Renal cortical epithelial cell (primary cell): ENCODE measurements at places on chromosomes 7 and 10.

DNA sequence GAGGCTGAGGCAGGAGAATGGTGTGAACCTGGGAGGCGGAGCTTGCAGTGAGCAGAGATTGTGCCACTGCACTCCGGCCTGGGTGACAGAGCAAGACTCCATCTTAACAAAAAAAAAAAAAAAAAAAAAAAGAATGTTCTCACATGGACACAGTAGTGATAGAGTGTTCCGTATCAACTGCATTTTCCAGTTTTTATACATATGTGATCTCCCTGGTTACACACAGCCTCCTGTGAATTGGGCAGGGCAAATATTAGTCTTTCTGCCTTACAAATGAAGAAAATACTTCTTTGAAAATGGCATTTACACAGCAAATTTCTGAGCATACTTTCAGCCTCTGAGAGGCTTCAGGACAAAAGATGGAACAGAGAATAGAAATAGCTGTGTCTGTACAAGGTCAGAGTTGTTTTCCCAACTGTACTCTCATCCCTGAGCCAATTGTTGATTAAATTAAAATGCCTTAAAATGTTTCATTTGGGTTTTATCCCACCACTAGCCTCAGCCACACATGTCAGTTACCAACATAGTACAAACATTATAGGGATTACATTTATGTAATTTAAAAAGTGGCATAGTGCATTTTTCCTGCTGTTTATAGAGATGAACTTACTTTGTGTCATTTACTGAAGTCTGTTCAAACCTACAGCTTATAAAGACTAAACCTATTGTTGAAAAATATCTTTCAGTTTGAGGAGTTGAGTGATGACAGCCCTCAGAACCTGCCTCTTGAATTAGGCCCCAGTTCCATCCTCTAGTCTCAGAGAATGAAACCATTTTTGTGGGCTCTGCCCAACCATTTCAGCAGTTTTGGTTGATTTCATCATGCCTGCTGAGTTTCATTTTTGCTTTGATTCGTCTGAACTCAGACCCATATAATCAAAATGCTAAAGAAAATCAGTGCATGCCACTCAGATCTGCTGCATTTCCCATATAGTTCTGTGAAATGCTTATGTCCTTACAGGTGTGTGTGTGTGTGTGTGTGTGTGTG lies 609.4 kb upstream of the C7orf33 start:
- DNase-seq: no peak

GRCh38 chr7:137934941-137935883 lies 66.7 kb downstream of the CREB3L2 start:
- DNase-seq: no peak

GRCh38 chr7:155338632-155339320 lies 41.1 kb downstream of the INSIG1 start:
- DNase-seq: no peak

GRCh38 chr7:78900806-78901205 lies 552.7 kb downstream of the MAGI2 start:
- DNase-seq: no peak

DNA sequence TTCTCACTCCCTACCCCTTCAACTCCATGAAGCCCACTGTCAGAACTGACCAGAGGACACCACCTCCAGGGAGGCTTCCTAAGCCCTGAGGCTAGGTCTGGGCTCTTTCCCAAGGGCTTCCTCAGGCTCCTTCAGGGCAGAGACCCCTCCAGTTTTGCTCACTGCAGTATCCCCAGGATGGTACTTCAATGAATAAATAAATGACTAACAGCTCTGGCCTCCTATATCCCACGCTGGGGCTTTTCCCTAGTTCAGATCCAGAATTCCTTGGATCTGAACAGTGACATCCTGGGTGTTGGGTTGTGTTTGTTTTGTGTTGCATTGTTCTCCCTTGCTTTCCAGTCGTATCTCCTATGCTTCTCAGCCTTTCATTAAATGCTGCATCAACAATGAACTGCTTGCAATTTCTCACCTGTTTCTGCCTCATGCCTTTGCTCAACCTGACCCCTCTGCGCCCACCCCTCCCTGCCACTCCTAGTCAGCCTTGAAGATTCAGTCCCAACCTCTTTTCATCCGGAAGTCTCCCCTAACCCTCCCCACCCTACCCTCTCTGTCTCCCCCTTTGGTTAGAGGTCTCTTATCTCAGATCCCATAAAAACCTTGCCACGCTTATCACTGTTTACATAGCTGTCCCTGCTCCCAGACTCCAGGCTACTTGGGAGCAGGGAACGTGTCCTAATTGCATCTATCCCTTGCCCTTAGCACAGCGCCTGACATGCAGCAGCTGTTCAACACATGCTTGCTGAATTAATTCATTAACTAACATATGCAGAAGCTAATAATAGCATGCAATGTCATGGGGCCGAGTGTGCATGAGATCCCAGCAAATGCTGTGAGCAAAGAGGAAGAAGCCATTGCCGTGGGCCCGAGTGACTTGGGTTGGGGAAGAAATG lies 41.7 kb downstream of the PPP1R3C start:
- peak; percentile 73 for DNase-seq

DNA sequence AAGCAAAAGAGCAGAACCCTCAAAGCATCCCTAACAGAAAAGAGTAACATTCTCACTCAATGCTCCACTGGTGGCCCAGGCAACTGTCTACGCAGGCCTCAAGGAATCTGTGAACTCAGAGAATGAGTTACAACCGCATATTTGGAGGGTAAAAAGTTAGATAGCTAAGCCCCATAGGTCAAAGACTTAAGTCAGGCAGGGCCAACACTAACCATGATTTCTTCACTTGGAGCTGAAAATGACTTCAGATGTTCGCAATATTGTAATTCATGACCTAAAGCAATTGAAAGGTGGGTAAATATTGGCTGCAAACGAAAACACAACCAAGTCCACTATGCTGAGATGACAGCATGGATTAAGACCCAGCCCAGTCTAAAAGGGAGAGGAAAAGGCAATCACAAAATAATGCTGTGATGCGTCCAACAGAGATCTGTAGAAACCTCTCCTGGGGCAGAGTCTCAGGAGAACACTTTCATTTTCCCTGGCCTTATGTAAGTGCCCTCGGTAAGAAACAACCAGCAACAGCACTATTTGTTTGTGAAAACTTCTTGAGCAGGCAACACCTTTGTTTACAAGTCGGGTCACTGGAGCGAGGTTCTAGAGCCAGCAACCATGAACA lies 176.5 kb downstream of the TNS3 start:
- no peak for DNase-seq

GRCh38 chr10:58782876-58783851 lies 270.5 kb downstream of the BICC1 start:
- no peak for DNase-seq

DNA sequence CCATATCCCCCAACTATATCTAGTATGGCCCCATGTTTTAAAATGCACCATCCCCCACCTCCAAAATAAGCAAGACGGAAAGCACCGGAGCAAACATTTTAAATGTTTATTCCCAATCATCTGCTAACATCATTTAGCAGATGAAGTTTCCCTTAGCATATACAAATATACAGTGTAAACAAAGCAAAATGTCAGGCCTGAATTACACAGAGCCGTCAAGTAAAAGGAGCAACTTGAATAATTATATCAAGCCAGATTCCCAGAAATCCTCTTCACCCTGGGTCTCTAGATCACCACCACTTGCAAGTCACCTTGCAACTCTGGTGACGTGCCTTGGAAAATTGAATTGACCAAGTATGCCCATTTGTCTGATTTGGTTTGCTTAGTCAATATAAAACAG lies 91.6 kb upstream of the COL1A2 start:
- no peak for DNase-seq

DNA sequence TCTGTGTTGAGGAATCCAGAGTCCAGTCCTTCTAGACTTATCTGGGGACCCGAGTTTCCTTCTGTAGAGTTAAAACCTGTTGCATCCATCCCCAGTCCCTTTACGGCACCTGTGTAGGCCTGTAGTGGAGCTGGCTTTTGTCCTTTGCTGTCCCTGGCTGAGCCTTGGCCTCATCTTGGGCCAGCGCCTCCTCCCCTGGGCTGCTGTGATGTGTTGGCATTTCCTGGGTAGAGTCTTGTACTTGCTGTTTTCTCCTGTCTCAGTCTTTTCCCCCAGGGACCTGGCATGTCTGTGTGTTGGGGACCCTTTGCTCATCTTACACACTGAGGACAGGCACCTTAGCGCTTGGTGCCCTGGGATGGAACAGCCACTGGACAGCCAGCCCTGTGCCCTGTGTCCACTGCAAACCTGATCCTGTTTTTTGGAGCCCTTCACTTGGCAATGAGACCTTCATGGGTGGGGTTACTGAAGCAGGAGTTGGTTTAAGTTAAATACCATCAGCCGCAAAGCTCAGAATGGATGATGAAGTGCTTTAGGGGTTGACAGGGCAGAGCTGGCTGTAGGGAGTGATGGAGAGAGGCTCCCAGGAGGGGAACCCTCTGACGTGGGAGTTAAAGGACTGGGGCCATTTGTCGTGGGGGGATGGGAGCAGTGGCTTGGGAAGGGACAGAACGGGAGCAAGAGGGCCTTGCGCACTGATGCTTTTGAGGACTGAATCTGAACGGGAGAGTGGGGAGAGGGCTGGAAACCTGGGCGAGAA lies 50.9 kb downstream of the CUX1 start:
- no peak for DNase-seq

GRCh38 chr7:37245590-37245989 lies 203.1 kb downstream of the ELMO1 start:
- DNase-seq: no peak

DNA sequence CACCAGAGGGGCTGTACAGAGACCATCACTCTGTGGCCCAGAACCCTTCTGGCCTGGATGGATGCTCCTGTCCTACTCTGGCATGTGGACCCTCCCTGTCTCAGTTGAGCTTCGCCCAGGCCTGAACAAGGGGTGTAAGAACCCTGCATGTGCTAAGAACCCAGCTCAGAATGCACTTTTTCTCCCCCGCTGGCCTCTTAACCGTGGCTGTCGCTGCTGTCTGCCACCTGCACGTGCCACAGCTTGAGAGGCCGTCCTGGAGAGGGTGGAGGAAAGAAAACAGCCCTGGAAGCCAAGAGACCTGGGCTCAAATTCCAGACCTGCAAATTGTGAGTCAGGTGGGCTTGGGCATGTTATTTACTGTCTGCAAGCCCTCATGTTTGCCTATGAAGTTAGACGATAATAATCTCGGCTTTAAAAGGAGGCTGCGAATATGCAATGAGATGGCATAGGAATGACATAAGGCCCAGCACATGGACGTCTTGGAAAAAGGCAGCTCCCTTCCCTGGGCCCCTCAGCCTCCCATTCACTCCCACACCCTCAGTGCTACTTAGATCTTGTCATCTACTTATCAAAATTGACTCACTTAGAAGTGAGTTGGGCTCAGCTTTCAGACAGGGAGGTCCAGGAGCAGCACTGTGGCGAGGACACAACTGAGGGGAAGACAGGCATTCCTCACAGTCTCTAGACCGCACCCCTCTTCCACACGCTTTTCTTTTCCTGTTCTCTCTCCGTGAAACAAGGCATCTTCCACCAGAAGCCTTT lies 31.4 kb downstream of the FIGNL1 start:
- DNase-seq: no peak

DNA sequence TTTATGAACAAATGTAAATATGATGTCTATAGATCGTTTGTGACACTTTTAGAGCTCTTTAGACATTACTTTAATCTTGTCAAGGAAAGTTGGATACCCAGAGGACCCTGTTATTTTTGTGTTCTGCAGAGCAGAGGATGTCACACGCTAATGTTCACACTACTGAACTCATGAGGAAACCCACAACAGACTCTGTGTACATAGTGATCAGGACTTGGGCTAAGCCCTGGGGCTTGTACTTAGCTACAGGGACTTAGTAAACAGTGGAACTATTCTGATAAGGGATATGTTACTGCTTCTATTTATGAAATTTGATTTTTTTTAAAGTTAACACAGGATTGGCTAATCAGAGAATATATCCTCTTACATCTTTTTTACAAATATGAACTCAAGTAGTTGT lies 36.1 kb upstream of the ZNF518A start:
- DNase-seq: no peak

GRCh38 chr7:154861589-154861988 lies 141.3 kb downstream of the PAXIP1 start:
- DNase-seq: no peak

DNA sequence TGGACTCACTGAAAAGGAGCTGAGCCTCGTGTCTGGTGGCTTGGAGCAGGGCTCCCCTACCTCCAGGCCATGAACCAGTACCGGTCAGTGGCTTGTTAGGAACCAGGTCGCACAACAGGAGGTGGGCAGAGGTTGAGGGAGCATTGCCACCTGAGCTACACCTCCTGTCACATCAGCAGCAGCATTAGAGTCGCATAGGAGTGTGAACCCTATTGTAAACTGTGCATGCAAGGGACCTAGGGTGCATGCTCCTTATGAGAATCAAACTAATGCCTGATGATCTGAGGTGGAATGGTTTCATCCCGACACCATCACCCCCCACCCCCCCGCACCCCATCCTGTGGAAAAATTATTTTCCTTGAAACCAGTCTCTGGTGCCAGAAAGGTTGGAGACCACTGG lies 50.4 kb downstream of the TSPAN15 start:
- DNase-seq: no peak

DNA sequence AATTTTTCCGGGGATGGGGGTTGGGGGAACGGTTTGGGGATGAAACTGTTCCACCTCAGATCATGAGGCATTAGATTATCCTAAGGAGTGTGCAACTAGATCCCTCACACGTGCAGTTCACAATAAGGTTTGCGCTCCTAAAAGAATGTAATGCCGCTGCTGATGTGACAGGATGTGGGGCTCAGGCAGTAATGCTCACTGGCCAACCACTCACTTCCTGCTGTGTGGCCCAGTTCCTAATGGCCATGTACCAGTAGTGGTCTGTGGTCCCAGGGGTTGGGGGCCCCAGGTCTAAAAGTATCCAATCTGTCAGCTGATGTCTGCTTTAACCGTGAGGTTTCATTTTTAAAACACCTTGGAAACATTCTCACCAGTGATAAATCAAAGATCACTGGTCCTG lies 2.2 kb downstream of the STN1 start:
- no peak for DNase-seq

DNA sequence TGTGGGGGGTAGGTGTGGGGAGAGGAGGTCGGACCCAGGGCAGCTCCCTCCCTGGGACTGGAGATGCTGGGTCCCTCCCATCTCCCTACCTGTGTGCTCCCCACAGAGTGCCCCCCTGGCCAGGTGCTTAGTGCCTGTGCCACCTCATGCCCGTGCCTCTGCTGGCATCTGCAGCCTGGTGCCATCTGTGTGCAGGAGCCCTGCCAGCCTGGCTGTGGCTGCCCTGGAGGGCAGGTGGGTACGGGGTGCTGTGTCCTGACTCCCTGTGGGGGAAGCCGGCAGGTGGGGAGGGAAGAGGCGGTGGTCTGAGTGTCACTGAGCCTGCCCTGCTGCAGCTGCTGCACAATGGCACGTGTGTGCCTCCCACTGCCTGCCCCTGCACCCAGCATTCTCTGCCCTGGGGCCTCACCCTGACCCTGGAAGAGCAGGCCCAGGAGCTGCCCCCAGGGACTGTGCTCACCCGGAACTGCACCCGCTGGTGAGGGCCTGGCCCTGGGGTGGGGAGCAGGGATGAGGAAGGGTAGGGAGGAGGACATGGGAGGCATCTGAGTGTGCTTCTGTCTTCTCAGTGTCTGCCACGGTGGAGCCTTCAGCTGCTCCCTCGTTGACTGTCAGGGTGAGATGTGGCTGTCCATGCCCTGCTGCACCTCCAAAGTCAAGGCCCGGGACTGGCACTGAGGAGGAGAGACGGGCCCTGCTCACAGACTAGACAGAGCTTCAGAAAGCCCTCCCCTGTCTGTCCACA lies 11.7 kb upstream of the ZNF862 start:
- DNase-seq: no peak

- peak; percentile 18 for DNase-seq
Measured at GRCh38 chr7:132895231-132895630, 186.7 kb downstream of the CHCHD3 start.
